ENCODE measurements at places on chromosomes 1 and 21.

DNA sequence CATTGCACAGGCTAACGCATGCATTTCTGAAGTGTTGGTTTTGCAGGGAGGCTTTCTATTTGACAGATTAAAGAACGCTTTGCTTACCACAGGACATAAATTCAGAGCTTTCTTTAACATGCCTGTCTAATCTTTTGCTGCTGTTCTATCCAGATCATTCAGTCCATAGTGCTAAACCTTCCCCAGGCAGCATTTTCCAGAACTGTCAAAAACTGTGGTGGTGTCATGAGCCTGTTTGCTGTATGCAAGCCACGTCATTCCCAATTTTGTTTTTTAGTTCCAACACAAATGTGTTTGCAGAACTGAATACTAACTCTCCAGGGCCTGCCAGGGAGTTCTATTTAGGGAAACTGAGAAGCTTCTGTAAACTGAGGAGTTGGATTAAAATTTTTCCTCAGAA lies 390.5 kb upstream of the LYPLAL1 start:
- no peak for DNase-seq

DNA sequence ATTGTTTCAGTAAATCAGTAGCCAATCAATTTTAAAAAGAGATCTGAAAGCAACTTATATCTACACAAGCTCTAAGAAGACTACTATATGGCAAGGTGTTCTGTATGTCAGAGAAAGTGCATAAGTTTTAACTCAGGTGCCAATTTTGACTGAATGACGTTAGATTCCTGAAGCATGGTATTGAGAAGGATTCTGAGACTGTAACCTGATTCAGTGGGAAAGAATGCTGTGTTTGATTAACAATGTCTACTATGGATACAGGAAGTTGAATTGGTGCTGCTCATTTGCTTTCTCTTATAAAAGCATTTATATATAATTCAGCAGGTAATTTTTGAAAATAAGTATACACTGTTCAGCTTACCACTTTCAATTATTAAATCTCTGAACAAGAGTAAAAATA lies 156.3 kb downstream of the PAPPA2 start:
- no peak for DNase-seq

DNA sequence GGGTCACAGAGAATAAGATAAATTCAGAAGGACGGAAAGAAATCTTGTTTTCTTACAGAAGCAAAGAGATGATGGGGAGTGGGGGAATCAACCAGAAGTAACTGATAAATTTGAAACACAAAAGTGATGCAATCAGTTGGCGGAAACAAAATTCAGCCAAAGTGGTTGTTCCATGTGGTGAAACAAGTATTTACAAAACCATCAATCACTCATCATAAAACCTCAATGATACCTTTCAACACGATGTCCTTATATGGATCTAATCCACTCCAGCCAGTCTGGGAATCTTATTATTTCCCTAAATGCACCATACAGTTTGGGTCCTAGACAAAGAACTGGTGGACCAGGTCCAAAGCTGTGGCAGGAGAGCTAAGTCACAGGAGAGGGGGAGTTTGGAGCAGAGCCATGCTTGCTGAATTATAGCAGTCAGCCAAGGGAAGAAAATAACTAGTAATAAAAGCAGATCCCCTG lies 303.8 kb upstream of the LRRC7 start:
- peak; percentile 4 for DNase-seq

- no peak for DNase-seq
These were observed 48.8 kb downstream of the TENT5C start for GRCh38 chr1:117654493-117655219.

GRCh38 chr1:71351438-71351837 lies 270.6 kb upstream of the ZRANB2 start:
- DNase-seq, result no peak

DNA sequence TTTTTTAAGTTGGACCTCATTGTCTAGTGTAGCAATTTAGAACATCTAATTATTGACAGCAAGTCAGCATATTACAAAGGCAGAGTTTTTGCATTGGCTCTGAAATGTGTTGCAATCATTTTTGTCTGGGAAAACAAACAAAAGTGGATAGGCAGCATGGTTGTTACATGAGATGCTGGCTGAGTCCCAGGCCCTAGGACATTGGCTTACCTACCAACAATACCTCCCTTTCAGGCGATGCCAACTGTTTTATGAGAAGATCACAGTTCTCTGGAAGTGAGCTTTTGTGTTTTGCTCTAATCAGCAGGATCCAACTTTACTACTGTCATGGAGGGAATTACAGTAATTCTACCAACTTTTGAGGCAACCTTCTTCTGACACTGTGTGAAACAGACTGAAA lies 71.5 kb upstream of the CXADR start:
- DNase-seq, result no peak

DNA sequence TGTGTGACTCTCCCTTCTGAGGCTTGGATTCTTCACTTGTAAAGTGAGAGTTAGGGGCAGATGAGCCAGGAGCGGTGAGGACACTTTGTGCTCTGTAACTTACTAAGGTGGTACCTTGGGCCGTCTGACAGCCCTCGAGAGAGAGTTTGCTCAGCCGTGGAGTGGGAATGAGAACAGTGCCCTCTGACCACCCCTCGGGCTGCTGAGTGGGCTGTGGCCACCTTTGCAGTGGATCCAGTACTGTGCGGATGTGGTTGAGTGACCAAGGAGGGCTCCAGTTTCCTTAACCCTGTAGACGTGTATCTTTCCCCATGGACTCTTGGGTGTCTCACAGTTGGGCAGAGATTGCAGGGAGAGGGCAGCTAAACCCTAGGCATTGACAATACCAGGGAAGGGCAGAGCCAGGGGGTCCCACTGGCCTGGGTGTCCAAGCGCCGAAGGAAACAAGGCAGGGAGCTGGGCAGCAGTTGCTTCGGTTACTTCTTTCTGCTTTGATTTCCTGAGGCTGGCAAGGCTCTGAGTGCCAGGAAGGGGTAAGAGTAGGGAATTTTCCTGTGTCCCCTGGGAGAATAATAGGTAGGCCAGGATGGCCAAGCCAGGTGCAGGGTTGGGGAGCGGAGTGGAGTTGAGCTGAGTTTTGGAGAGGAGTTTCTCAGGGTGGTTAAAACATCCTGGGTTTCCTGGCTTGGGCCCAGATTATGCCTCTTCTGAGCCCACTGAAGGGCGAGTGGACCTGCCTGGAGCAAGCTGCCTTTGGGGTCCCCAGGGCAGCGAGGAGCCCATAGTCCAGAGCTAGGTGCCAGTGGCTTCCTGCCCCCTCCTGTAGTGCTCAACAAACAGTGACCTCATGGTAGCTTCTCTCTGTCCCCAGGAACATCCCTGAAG lies 27.6 kb downstream of the HMGCS2 start:
- DNase-seq, result no peak

- DNase-seq, result no peak
These were observed 177.1 kb downstream of the TNR start for GRCh38 chr1:175566247-175566646.

All from A172 (cell line).